ENCODE measurements at places on chromosomes 4 and X.
A peak's percentile ranks its signal among the peaks of the same experiment; 100 is the strongest.

DNA sequence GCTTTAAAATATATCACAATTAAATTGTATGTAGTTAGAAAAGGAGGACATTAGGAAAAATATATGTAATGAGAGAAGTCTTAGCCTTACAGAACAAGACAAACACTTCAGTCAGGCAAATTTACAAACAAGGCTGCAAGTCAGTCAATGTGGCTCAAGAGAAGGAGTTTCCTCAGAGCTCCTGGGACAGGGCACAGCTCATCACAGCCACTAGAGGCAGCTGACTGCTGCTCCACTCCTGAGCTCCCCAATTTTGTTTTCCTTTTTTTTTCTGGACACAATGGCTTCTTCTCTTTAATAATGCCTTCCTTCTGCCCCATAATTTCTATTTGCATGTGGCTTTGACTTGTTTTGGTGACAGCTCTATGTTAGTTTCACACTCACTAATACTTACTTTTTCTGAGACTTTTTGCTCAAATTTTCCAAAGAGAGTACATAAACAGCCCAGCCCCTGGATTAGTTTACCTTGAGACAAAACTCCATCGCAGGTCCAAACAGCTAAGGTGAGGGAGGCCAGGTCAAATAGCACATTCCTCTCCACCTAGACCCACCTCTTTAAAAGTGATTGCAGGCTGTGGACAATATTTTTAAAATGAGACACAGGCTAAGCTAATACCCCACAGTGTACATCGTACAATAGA is 850.4 kb upstream of the FRG1 start:
- no peak for DNase-seq

DNA sequence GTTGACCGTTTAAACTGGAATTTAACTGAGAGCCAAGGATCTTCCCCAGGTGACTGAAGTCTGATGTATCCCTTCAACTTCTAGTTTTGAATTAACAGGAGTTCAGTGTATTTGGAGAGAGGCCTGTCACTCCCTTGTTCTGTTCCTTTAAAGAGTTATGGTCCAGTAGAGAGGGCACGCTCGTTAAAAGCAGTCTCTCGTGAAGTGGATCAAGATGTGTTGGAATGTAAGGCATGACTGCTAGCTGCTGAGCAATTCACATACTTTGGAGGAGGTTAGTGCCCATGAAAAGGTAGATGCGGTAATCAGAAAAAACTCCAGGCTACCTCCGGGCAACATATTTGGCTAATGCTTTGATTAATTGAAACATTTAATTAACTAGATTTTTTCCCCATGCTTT is 65.7 kb downstream of the SHROOM2 start:
- DNase-seq: no peak

DNA sequence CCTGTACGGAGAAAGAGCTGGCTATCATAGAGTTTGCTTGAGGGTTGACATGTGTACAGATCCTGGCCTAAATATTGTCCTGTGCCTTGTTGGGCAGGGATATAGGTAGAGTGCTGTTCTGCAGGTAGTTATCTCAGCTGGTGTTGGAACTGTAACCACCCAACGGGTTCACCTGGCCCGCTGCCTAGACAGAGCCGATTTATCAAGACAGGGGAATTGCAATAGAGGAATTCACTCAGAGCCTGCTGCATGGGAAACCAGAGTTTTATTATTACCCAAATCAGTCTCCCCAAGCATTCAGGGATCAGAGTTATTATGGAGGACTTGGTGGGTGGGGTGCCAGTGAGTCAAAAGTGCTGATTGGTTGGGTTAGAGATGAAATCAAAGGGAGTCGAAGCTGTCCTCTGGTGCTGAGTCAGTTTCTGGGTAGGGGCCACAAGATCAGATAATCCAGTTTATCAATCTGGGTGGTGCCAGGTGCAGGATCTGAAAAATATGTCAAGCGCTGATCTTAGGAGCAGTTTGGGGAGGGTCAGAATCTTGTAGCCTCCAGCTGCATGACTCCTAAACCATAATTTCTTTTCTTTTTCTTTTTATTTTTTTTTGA is 42.5 kb upstream of the XIAP start:
- no peak for DNase-seq

DNA sequence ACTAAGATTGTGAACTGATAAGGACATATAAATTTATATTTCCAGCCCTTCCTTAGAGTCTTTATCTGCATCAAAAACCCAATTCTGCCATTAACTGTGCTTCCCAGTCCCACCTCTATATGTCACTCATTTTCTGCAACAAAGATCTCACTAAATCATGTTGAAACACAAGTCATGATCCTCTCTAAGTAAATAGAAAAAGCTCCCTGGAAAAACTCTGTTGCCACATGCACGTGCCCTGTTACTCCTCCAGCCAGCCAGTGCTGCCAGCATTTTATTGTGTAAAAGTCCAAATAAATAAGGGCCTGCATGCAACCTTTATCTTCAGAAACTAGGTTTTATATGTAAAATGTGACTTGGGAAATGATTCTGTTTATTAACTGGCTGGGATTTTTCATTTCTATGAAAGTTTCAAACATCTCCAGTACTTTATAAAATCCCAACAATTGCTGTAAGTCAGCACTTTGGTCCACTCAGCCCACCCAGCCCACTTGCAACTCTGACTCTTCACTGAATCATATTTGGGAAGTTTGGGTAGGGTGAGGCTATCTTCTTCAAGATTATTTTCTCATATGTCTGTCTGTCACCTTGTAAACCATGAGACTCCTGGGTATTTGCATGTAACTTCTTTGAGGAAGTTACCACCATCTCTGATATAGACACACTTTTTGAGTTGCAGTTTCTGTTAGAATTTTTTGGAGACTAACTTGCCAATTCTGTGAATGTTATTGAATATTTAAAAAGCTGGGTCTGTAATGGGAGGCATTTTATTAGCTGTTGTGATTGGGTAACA is 40.0 kb upstream of the SMARCA5 start:
- DNase-seq: no peak

GRCh38 chr4:7354927-7355326 is 79.8 kb downstream of the PSAPL1 start:
- DNase-seq: no peak

DNA sequence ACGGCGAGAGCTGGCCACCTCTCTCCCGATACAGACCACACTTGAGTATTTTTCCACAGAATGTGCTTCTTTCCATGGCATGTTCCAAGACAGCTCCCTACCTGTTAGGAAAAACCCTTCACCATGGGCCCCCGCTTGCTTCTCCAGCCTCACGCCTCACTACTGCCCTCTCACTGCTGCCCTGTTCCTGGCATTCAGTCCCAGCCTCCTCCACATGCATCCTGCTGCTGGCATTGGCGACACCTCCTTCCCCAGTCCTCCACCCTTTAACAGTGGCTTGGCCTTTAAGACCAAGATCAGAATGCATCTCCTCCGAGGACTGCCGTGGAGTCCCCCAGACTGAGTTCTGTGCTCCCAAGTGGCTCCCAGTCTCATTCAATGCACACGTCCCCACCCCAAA is 10.7 kb downstream of the PNMA6F start:
- DNase-seq: no peak

DNA sequence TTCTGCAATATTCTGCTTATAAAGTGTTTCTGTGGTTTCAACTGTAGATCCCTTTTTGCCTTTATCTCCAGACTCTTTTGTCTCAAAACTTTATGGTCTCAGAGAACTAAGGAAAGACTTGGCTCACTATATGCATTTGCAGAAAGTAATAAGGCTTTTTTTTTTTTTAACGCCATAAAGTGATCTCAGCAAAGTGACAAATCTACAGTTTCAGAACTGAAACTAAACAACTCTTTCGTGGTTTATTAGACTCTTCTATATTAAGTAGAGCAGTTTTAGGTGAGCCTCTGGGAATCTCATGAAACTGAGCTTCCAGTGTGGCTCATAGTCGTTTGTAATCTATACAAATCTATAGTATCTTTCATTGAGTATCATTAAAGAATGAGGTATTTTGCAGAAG is 15.3 kb downstream of the ATP7A start:
- DNase-seq: no peak

DNA sequence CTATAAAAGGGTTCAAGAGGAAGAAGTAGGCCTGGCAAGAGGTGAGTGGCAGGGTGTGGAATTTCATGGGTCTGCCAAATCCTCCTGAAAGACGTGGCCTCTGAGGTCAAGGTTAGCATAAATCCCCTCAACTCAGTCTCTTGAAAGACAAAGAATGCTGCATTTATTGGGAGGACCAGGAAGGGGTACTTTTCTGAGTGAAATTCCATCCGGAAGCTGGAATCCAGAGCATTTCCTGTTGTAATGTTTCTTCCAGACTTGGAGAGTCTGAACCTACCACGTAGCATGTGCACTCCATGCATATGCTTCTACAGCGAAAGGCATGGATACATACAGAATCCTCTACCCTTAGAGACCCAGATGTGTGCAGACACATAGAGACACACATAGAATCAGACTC is 13.4 kb upstream of the FGD1 start:
- no peak for DNase-seq

DNA sequence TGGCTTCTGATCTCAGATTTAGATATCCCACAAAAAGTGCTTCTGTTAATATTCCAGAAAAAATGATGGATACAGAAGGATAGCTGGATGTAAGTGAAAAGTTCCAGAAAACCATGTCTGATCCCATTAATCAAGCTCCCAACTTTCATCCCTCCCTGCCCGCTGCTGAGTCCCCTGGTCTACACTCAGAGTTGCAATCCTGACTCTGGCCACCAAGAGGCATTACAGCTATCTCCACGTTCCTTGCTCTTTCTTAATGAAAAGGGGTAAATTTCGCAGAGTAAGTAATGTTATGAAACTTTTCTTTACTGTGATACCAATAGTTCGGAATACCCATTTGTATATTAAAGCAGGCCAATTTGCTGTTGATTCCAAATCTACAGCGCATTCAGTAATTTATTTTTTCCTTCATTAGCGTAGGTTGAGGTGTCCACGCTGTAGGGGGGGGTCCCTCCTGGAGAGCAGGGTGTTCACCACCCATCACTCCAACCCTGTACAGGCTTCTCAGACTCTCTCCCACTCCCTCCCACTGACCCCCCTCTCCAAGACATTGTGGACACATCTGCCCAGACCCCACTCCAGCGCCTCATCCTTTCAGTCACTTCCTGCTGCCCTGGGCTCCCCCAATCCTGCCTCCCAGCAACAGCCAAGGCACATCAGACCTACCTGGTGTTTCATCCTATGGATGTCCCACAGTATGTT is 55.1 kb downstream of the RAB40A start:
- DNase-seq: no peak

- no peak for DNase-seq
Observed at GRCh38 chr4:40514497-40514951, 115.1 kb downstream of the RBM47 start.

GRCh38 chr4:168076989-168077725 is 15.2 kb upstream of the ANXA10 start:
- DNase-seq: no peak

DNA sequence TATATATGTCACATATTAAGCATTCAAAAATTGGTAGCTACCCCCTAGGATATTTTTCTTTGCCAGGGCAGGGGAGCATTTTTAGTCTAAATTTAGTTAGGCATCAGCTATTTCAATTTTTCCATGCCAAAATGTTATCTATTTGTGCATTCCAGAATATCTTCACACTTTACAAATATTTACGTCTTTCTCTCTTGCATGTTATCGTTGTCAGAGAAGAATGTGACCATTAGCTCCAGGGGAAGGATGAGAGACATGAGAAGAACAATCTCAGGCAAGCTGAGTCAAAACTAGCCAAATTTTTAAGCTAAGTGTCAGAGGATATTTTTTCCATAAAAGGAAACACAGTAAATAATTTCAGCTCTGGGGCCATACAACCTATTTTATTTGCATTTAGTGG is 885.0 kb upstream of the EPHA5 start:
- no peak for DNase-seq

DNA sequence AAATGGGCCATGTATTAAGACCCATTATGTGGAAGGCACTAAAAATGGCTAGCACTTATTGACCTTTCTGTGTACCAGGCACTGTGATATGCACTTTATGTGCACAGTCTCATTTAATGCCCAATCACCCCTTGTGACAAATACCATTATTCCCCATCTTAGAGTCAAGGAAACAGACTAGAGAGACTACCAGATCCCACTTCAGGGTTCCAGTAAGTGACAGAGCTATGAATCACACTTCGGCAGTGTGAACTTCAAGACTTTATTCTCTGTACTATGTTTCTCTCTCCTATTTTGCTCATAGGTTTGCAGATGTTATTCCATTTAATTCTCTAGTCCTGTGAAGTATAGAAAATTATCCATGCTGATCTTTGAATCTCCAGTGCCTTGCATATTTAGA is 107.0 kb downstream of the NFKB1 start:
- DNase-seq: no peak

- no peak for DNase-seq
Observed at GRCh38 chr4:25144870-25145481, 15.3 kb downstream of the SEPSECS start.

DNA sequence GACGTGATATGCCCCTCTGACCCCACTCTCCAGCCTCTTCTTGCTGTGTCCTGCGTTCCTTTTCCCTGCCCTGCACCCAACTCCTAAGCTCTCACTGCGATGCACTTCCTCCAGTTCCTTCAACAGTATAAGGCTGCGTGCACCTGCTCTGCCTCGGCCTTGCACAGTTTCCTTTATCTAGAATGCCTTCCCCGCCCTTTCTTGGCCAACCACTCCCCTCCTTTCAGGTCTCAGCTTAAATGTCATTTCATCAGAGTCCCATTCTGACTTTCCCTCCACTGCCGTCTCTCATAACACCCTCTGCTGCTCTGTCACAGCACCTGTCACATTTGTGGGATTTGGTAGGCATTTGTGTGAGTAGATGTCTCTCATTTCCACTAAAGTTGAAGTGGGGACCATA is 58.4 kb upstream of the NEIL3 start:
- DNase-seq: no peak

DNA sequence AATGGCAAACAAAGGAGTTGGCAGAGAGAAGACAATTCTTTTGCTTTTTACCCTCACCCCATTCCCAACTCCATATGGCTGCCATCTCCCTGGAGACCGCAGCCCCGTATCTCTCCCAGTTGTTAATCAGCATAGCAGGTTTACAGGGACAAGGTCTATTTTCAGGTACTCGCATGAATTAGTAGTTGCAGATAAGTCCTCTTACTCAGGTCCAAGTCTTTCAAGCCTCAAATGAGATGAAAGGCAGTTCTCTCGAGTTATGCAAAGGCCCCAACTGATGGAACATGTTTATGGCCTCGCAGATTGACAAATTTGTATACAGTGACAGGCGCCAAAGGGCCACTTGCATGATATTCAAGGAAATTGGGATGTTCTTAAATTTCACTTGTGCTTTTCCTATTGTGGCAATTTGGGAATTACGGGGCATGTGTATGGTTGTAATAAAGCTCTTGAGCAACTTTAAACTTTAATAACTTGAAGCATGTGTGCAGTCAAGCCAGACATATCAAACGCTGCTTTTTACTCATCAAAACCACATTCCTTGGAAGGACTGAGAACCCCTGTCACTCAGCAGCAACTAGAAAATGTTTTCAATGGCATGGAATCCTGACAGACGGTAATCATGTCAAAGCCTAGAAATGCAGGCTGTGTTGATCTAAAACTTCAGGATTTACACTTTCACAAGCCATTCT is 45.1 kb downstream of the KDR start:
- DNase-seq: peak; percentile 13

- DNase-seq: no peak
Observed at GRCh38 chr4:169998981-169999380, 27.2 kb downstream of the MFAP3L start.

- DNase-seq: no peak
Observed at GRCh38 chrX:153412746-153413720, 1.8 kb downstream of the ZFP92 start.
